ENCODE measurements at places on chromosomes 3 and 15.

DNA sequence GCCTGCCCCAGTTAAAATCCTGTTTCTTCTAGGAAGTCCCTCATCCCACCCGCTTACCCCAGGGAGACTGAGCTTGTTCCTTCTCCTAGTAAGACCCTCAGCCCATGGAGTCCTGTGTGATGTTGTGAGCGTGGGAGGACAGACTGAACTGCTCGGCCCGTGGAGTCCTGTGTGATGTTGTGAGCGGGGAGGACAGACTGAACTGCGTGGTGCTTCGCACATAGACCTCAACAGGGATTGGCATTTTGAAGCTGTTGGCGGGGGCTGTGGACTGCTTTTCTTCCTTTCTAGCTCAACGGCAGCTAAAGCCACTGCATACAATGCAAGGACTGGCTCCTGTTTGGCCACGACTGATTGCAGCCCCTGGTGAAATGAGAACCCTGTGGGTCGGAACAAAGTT lies 1.6 kb upstream of the SPTBN5 start:
- DNase-seq: no peak

GRCh38 chr15:69497667-69498066 lies 45.0 kb downstream of the RPLP1 start:
- no peak for DNase-seq

GRCh38 chr3:59407425-59407824 lies 357.6 kb upstream of the CFAP20DC start:
- no peak for DNase-seq

DNA sequence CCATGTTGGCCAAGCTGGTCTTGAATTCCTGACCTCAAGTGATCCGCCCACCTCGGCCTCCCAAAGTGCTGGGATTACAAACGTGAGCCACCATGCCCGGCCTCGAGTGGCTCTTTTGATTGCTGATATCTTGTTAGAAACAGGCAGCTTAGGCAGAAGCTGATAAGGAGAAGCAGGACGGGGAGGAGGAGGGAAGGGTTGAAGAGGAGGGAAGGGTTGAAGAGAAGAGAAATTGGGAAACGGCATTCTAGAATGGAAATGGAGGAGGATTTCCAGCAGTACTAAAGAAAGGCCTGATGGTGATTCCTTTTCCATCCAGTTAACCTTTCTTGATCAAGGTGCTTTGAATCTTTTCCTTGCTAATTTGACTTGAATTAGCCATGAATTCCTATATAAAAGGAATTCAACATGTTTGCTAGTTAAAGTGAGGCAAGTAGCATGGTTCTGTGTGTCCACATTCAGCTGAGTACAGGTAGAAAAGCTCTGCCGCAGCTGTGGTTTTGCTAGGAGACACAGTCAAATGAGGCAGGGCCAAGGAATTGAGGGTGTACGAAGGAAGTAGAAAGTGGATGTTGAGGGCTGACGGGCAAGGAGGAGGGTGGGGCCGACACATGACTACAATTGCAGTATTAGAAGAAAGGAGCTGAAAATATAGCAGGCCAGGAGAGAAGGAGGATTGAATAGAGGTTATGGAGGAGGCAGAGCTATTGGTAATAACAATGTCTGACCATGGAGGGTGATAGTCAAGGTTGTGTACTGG lies 27.2 kb upstream of the ATP1B3 start:
- DNase-seq: no peak

- DNase-seq: no peak
Measured at GRCh38 chr3:190172751-190173150, 52.1 kb upstream of the P3H2 start.

DNA sequence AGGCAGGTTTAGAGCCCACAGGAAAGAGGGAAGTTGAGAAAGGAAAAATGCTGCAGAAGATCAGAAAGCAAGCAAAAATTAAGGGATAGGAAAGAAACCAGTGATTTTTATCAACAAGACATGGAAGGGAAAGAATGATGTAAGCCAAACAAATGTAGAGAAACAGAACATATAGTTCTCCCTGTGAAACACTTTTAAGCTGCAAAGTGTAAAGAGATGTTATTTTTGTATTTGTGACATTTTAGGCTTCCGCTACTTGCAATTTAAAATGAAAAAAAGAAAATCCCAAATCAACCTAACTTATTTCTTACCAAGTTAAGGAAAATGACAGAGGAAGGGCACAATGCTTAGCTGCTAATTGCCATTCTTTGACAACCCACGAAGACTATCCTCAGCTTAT lies 111.6 kb downstream of the PDCD6IP start:
- no peak for DNase-seq

DNA sequence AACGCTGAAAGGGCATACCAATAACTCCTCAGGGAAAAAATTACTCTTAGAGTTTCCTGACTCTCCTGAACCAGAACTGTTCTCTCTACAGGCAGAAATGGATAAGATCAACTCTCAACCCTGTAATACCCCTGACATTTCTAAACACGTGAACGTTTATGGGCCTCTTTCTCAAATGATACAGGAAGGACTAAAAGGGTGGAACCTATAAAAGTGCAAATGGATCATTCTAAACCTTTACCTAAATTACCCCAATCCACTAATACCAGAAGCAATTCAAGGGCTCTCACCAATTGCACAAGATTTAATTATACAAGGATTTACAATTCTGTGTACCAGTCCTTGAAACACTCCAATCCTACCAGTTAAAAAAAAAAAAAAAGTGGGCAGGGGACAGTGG lies 98.0 kb upstream of the FAM174B start:
- DNase-seq: no peak

DNA sequence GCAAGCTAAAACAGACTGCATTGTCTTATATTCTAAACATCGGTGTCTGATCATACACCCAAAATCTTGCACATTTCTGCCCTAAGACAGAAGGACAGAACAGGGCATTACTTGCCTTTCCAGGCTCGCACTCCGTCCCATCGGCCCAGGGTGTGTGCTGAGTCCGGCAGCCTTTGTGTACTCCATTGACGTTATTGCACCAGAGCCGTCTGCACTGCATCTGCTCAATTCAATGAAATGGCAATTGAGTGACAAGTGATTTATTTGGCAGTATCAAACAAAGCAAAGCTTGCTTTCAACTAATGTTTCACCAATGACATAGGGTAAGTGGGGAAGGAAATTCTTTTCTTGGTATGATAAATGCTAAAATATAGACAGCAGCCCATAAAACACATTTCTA lies 40.0 kb downstream of the ADAMTS9 start:
- DNase-seq: no peak

DNA sequence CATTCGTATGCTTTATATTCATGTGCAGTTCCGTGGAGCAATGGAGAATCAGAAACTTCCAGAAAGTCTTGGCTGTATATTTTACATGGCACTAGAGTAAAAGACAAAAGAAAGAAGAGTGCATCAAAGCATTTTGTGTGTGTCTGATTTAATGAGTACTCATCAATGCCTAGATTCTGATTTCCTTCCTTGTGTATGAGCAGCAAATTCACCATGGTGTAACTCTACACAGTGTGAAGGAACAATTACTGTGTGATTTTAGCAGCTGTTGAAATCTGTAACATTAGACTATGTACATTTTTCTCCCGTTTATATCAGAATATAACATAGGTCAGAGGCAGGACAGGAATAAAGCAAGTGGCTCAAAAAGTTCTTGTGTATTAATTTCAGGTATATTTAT lies 102.0 kb upstream of the TSC22D2 start:
- DNase-seq: no peak

DNA sequence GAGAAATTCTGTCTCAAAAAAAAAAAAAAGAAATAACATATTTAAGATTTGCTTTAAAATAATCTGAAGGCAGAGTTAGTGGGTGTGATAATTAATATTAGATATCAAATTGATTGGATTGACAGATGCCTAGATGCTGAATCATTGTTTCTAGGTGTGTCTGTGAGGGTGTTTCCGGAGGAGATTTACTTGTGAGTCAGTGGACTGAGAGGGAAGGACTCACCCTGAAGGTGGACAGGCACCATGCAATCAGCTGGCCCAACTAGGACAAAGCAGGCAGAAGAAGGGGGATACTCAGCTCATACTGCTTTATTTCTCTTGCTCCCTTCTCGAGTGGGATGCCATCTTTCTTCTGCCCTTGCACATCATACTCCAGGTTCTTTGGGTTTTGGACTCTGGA lies 16.7 kb upstream of the RPL24 start:
- DNase-seq: no peak

- DNase-seq: no peak
Measured at GRCh38 chr15:39846108-39846507, 63.5 kb upstream of the FSIP1 start.

DNA sequence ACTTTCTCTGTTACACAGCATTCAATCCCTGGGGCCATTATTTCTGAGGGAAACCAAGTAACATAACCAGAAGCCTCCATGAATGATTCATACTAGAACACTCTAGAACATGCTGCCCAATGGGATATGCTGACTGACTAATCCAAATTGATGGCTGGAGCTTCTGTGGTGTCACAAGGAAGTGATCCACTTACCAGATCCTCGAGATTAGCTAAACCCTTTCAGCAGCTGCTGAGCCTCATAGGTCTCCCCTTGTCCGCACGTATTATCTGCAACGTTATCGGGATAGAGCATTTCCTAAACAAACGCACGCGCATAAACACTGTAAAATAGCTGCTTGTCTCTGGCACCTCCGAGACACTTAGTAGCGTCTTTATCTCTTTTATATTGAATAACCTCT lies 61.2 kb upstream of the PROK2 start:
- DNase-seq: no peak

GRCh38 chr3:4531478-4532025 lies 38.4 kb downstream of the ITPR1 start:
- no peak for DNase-seq

GRCh38 chr15:27454281-27455075 lies 483.5 kb downstream of the GABRG3 start:
- DNase-seq: no peak

- DNase-seq: no peak
Measured at GRCh38 chr15:81242778-81243177, 46.1 kb downstream of the IL16 start.

DNA sequence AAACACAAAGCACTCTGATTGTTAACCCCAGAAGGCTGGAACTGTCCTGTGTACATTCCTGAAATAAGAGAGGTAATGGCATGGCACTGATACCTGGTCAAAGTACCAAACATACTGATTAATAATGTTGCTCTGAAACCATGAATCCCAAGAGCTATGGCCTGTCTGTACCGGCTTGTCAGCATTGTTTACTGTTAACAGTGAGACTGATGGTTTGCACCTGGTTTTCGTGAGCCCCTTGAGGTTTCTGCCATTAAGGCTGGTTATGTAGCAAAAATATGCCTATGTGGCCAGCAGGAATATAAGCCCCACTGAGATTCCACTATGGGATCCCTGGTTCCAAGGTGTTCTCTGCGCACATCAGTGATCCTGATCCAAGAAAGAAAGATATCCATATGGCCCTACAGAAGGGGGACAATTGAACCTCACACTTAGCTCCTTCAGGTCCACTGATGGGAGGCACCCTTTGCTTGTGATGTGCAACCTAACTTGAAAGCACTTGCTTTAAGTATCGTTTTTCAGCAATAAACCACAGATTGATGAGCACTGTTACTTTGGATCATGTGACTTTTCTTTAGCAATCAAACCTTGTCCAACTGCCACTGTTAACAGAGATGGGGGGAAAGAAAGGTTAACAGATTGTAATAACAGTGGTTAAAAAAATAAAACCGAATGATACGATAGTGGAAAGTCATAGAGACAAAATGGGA lies 65.2 kb downstream of the TBL1XR1 start:
- no peak for DNase-seq

DNA sequence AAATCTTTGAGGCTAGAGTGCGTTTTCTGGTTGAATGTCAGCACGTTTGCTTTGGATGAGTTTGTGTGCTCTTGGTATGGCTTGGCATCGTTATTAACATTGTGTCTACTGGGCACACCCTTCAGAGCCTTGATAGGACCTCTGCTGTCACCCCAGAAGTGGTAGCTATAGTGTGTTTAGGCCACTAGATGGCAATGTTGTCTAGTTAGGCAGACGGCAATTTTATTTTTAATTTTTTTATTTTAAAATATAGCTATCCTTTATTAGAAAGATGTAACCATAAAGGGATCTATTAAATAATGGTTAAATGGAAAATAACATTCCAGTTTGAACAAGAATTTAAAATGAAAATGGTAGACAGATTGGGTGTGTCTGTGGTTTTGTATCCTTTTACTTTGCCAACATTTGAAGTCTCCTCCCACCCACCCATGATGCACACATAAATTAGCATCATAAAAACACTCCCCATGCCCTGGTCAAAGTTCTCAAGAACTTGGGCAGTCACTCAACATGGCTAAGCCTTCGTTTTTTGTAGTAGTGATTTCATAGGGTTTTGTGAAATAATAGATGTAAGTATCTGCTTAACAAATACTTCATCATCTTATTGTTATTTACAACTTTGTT lies 200.7 kb downstream of the KCNH8 start:
- no peak for DNase-seq

DNA sequence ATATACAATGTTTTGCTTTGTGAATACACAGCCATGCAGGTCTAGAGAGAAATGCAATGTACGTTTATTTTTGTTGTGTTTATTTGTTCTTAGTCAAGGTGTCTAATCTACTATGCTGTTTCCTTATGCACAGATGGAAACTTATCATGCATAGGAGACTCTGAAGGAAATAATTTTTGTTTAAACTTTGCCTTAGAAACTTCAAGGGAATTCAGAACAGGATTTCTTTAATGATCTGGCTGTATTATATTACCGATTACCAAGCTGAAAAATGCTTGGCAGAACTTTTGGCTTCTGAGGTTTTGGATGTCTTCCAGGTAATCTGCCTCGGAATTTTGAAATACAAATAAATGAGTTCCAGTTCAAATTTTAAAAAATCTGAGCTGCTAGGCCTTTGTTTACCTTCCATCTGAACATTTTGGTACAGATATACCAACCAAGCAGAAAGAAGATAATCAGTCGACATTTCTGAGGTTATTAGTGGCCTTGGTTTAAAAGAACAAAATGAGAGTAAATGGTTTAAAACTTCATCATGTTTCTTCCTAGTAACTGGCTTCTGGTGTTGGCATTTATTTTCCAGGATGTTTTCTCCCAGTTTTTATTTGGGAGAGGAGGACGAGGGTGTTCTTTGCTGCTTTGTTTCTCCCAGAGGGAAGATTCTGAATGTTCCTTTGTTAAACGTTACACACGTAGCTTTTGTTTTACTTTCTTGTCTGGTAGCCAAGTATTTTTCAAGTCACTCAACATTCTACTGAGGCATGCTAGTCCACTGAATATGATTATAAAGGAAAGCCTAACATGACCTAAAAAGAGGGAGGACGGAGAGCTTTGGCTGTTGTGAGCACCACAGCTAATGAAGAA lies 421.8 kb upstream of the TBL1XR1 start:
- no peak for DNase-seq

GRCh38 chr15:85037641-85038040 lies 56.0 kb downstream of the PDE8A start:
- no peak for DNase-seq

GRCh38 chr15:91698241-91698640 lies 155.3 kb upstream of the SLCO3A1 start:
- no peak for DNase-seq

DNA sequence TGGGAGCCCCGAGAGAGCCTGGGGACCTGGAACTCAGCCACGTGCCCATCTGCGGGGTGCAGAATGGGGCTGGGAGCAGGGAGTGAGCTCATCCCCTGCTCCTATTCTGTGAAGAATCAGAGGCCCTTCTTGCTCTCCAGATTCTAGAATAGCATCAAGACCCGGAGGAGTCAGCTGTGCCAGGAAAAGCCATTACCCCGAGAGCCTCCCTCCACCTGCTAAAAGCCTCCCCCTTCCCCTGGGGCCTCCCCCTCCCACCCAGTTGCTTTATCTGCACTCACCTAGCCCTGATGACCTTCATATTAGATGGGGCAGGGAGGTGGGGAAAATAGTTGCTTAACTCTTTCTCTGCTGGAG lies 23.1 kb downstream of the CCDC33 start:
- DNase-seq: no peak
